ENCODE measurements at places on chromosomes 11 and 22.

DNA sequence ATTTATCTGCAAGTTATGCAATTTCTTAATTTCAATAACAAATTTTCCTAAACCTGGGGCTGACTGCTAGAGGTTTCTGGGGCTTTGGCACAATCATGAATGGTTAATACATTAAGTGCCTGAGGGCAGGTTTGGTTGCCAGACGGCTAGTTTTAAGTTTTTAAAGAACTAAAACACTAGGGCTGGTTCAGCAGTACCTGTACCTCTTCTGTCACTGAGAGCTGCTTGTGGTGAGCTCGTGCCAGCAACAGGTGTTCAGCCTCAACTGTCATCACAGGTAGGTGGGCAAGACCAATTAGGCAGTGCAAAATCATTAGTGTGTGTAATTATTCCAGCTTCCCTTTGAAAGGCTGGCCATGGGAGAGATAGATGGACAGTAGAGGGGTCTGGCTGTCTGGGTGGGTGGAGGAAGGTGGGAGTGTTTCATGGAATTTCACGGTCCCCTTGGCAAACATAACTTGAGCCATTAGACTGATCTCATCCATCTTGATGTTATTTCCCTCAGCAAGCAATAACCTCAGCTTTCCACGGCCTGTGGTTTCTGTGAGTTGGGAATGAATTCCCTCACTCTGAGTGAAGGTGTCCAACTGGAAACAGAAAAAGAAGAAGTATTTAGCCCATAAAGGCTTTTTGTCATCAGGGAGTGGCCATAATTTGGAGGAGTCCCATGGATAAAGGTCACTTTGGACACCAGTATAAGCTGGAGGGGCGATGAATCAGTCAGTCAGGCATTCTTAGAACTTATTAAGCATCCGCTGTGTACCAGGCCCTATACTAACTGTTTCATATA, 114.8 kb downstream of the SNX19 start:
- no peak for DNase-seq

GRCh38 chr11:115613986-115614632, 109.9 kb upstream of the CADM1 start:
- DNase-seq, result no peak

- DNase-seq, result no peak
These were observed 21.5 kb downstream of the POLR3H start for GRCh38 chr22:41522813-41523212.

GRCh38 chr11:114109206-114110090, 49.9 kb downstream of the ZBTB16 start:
- DNase-seq, result no peak

DNA sequence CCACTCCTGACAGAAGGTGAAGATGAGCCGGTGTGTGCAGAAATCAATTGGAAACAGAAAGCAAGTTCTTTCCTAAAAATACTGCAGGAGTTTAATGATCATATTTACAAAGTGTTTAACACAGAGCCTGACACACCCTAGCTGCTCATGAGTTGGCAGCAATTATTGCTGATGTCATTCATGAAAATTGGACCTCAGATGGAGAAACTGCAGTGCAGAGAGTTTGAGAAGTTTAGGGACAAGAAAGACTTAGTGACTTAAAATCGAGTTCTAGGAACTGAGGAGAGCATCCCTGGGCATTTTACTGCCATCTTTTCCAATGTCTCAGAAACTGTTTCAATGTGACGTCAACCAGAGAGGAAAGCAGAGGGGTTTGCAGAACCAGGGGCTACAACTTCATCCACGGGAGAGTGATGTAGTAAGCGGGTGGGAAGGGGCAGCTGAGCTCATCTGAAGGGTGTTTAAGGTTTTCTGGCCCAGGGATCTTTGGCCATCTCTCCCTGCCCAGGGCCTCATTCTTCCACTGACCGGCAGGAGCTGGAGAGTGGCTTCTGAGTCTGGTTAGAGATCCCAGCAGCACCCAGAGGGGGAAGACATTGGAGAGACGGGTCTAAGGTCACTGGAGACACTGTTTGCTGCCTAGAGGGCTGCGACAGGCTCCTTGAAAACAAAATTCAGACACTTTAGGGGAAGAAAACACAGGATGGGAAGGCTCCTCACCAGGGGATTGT, 21.1 kb upstream of the IGLL5 start:
- no peak for DNase-seq

GRCh38 chr11:82049199-82049598, 684.5 kb downstream of the FAM181B start:
- DNase-seq, result no peak

DNA sequence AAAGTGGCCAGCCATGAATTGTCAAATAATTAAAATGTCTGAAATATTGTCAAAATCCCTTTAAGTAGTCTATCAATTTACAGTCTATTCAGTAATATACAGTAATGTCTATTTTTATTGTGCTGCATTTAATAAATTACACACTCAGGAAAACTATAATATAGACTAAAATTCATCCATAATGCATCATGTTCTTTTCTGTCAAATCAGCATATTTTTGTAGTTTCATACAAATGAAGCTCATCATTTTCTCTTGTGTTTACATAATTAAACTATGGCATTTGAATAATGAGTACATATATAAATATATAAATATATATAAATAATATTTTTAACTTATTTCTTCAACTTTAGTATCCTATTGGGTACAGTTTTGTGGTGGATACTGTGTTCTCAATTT, 868.7 kb upstream of the CHORDC1 start:
- no peak for DNase-seq

GRCh38 chr11:95575517-95575916, 214.1 kb downstream of the FAM76B start:
- no peak for DNase-seq

- no peak for DNase-seq
These were observed 11.0 kb downstream of the CSDC2 start for GRCh38 chr22:41571786-41572185.

DNA sequence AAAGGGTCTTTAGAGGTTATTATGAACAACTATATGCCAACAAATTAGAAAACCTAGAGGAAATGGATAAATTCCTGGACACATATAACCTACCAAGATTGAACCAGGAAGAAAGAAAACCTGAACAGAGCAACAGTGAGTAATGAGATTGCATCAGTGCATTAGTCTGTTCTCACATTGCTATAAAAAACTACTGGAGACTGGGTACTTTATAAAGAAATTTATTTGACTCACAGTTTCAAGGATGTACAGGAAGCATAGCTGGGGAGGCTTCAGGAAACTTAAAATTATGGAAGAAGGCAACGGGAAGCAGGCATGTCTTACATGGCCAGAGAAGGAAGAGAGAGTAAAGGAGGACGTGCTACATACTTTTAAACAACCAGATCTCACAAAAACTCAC, 70.8 kb upstream of the GNAZ start:
- peak; percentile 46 for DNase-seq

GRCh38 chr11:46698597-46698996, 1.8 kb downstream of the ARHGAP1 start:
- DNase-seq, result peak; percentile 73

DNA sequence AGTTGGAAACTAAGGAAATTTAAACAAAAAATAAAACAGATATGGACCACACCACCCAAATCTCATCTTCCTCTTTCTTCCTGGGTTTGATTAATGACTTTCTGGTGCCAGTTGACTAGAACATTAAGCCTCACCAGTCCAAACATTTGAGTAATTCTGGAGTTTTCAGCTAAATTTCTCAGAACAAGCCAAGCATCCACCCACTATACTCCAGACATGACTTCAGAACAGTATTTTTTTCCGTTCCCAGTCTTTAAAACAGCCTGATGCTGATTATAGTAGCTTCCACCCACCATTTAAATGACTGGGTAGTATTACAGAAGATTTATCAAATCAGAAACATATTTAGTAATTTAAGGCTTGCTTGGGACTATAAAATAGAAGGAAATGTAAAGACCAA, 230.9 kb upstream of the UBASH3B start:
- peak; percentile 34 for DNase-seq

DNA sequence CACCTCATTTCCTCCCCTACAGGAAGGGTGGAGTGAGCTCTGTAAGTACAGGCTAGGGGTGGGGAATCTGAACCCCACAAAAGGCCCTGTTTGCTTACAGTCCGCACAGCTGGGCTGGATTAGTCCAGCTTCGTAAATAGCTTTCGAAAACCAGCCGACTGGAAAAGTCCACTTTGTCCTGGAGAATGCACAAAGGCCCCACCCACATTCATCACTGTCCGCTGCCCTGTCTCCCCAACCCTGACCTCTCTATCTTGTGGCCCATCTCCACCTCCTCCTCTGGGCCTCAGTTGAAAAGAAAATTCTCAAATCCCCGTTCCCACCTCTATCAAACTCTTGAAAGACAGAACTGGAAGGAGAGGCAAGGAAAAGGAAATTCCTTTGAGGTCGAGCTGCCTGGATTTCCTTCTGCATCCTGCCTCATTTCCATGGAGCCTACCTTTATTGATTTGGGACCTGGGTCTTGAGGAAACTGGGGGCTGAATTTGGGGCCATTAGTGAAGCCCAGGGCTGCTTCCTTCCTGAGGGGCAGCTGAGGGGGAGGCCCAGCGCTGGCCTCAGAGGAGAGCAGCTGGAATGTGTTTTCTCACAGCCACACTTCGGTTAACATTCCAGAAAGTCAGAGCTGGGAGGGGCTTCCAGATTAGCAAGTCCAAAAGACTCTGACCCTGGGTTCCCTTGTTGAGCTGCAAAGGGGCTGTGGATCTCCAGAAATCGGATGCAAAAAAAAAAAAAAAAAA, 147.6 kb downstream of the FBXO7 start:
- DNase-seq, result no peak

DNA sequence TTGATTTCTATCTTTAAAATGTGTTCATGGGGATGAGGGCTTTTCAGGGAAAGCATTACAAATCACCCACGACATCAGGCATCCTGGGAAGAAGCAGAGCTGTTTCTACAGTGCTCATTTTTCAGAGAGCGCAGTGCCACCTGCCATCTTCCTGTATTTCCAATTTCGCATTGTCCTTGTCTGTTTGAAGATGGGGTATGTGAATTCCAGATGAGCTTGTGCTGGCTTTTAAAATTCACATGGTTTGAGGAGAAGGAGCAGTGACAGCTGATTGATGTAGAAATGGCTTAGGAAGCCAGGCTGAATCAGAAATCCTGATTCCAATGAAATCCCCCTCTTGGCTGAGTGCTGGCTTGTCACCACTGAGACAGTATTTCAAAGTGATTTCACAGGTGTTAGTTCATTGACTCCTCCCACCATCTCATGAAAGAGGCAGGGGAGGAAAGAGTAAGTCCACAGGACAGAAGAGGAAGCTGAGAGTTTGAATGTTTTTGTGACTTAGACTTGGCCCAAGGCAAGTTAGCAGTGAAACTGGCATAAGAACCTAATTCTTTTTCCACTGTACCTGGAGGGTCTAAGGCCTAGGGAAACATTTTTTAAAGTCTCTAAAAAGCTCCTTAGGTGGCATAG, 344.6 kb upstream of the C11orf87 start:
- no peak for DNase-seq

- peak; percentile 37 for DNase-seq
These were observed 68.6 kb upstream of the SORL1-AS1 start for GRCh38 chr11:121521145-121522042.

GRCh38 chr22:30225220-30225927, 21.2 kb downstream of the LIF start:
- DNase-seq, result no peak

- peak; percentile 49 for DNase-seq
These were observed 7.3 kb downstream of the USP47 start for GRCh38 chr11:11848891-11849746.

- DNase-seq, result no peak
These were observed 32.6 kb upstream of the NNMT start for GRCh38 chr11:114263513-114264170.

- DNase-seq, result no peak
These were observed 9.4 kb downstream of the PCF11 start for GRCh38 chr11:83166193-83166866.

GRCh38 chr11:78925387-78925786, 350.7 kb upstream of the NARS2 start:
- no peak for DNase-seq

DNA sequence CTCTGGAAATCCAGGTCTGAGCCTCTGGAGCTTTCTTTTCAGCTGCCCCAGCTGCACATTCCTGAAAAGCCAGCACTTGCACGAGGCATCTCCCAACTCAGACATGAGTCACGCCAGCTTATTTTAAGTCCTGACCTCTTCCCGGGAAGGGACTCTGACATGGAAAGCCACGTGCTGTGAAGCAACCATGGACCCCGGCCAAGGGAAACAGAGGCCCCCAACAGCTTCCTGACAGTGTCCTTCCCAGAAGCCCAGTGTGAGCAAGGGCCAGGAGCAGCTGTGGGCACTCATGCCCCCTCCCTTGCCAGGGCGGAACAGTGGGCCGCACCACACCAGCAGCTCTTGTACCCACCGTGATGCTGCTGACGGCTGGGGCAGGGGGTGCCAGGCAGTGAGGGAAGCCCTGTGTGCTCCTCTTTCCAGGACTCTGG, 118.8 kb upstream of the CADM1 start:
- peak; percentile 4 for DNase-seq

- DNase-seq, result no peak
These were observed 171.2 kb upstream of the GRK3 start for GRCh38 chr22:25393121-25393805.

GRCh38 chr11:79546351-79546750, 105.5 kb upstream of the TENM4 start:
- no peak for DNase-seq

DNA sequence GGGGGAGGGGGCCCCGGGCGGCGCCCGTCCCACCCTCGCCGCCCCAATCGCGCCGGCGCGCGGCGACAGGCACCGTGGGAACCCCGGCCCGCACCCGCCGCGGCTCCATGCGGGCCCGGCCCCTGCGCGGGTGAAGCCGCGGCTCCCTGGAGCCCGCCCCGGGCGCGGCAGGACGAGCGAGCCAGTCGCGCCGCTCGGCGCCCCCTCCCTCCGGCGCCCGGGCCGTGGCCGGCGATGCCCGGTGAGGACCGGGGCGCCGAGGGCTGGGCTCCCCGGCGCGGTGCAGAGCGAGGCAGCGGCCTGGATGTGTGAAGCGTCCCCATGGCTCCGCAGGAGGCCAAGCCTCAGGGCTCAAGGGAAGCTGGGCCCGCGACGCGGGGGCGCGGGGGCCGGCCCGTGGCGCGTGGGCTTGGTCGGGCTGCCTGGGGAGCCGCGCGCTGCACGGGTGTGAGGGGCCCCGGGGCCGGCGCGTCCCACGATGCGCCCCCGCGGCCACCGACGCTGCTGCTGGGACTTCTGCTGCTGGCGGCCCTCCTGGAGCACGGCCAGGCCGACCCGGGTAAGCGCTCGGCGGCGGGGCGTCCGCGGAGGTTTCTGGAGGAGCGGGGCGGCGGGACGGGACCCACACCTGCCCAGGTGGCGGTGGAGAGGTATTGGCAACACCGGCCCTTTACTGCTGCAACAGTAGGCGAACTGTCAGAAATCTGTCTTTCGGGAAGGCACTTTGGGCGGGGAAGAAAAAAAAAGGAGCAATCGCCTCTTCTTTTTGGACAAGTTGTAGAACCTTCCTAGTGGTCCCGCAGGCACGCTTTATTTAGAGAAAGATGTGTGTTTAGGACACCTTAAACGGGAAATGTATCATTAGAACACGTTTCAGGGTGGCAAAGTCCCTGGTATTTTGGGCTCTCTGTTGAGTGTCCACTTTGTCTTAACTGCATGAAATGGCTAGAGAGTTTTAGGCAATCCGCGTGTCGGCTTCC, 119.4 kb downstream of the HIPK3 start:
- DNase-seq, result peak; percentile 47

GRCh38 chr11:64710418-64711137, 12.4 kb downstream of the NRXN2 start:
- DNase-seq, result no peak
